ENCODE measurements at places on chromosomes 5 and 9.

- DNase-seq, result peak; percentile 85
These were observed 647 bp downstream of the SMARCA2 start for GRCh38 chr9:2015581-2016407.

- DNase-seq, result peak; percentile 83
These were observed 68.4 kb downstream of the ANKRD33B start for GRCh38 chr5:10632110-10632761.

- DNase-seq, result peak; percentile 68
These were observed 10.5 kb upstream of the TRIM36 start for GRCh38 chr5:115180165-115180709.

GRCh38 chr5:170483701-170484458 is 19.9 kb upstream of the KCNIP1 start:
- no peak for DNase-seq

DNA sequence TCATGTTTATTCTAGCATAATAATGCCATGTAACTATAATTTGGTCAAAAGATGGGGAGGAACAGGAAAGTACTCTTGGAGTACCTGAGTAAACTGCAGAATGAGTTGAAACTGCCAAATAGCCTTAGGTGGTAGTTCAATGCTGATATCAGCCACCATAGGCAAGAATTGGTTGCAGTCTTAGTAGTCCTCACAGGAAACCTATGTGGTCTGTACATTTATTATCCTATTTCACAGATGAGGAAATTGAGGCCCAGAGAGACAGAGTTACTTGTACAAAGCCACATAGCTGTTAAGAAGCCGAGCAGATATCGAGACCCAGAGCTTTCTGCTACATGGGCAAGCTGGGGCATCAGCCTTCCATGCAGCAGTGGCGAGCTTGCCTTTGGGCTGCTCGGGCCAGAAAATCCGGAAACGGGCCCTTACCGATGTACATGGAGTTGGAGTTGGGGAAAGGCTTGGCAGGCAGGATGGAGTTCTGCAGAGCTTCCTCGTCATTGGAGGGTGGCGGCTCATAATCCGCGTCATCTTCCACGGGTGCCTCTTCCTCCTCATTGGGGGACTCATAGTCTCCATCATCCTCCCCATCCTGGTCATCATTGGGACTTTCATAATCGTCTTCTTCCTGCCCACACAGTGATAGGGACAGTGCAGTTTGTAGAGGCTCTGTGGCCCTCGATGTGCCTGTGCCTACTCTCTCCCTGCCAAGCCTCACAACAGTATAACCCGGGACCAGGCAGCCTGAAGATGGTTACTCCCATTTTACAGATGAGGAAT is 27.1 kb downstream of the LCP2 start:
- peak; percentile 64 for DNase-seq

GRCh38 chr5:65919773-65920172 is 6.6 kb upstream of the ERBIN start:
- no peak for DNase-seq

- DNase-seq, result no peak
These were observed 105.3 kb downstream of the PAX5 start for GRCh38 chr9:36928670-36929349.

DNA sequence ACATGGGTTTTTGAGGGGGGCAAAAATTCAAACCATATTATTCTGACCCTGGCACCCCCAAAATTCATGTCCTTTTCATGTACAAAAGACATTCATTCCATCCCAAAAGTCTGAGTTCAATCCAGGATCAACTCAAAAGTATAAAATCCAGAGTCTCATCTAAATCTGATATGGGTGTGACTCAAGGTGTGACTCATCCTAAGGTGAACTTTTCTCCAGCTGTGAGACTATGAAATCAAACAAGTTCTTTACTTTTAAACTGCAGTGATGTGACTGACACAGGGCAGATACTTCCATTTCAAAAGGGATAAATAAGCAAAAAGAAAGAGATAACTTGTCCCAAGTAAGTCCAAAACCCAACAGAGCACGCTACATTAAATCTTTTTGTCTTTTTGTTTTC is 20.6 kb upstream of the CYLC2 start:
- no peak for DNase-seq

DNA sequence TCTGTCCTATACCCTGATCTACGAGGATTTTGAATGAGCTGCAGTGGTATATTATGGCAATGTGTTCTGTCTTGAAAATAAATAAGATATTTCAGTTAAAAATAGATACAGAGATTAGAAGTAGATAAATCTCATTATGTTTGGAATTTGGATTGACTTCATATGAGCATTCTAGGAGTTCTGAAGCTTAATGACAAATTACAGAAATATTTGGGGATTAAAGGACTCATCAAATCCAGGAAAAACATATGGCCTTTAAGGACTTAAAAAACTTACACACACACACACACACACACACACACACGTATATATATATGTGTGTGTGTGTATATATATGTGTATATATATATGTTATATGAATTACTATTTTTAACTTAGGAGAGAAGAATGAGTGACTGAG is 446.9 kb upstream of the CD180 start:
- no peak for DNase-seq

DNA sequence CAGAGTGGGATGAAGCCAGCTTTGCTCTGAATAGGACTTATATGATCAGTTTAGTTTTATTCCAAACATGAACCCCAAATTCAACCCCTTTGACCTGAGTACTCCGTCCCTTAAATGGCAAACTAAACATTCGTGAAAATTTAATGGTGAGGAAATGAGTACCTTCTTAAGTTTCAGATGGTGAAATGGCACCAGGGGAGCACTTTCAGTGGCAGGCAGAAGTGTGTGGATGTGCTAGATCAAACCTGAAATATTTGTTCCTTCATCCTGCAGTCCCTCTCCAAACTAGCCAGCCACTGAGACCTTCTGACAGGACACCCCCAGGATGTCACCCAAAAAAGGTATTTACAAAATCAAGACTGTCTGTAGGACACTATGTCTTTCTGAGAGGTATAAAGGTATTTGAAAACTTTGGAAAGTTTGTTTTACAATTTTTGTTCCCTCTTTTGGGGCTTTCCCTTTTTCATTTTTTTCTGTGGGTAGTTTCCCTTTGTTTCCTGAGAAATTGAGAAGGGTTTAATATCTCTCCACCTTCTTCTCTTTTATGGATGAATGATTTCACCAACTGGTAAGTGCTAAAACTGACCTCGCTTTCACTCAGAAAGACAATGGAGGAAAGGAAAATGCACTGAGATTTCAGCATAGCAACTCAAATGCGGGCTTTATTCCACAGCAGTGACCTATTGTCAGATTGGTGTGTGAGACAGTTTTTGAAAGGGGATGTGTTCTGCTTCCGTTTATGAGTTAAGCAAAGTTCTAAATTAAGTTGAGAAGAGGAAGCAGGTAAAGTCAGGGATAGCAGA is 127.1 kb downstream of the TMC1 start:
- no peak for DNase-seq

GRCh38 chr5:178223196-178223773 is 9.3 kb downstream of the PHYKPL start:
- no peak for DNase-seq

- no peak for DNase-seq
These were observed 19.7 kb upstream of the SLC25A48 start for GRCh38 chr5:135814812-135815211.

Measured in activated effector memory CD4-positive, alpha-beta T cell treated with anti-CD3 and anti-CD28 coated beads, Interleukin-2, amount 50 U/mL, for 16 hours (primary cell).